Gastrocnemius medialis (tissue), 4 donors: ENCODE measurements at places on chromosomes 1 and 21. TPM values are rescaled to one million over a fixed set of nuclear protein-coding genes. Genes with fewer than 3 reads are reported as not detected.

Gene LRIG2
- total RNA-seq, result 8.9 TPM

Gene CRYBG2
- not detected for total RNA-seq

Gene OR2L13
- not detected for total RNA-seq

Gene NCAM2
- 0.69 TPM for total RNA-seq

Gene DSCAM
- total RNA-seq, result not detected

Gene CSF3R
- 0.29 TPM for total RNA-seq

Gene LDLRAP1
- total RNA-seq, result 10.0 TPM

Gene CLDN14
- not detected for total RNA-seq

Gene FUBP1
- 59.3 TPM for total RNA-seq

Gene HSF2BP
- not detected for total RNA-seq

Gene PHACTR4
- total RNA-seq, result 12.3 TPM

Gene MX2
- total RNA-seq, result 6.8 TPM

Gene ZNF648
- total RNA-seq, result not detected

Gene FCRL5
- total RNA-seq, result not detected

Gene PLPP3
- 71.5 TPM for total RNA-seq

Gene ZNF436
- 6.7 TPM for total RNA-seq

Gene KIF17
- 2.6 TPM for total RNA-seq

Gene EFNA3
- 1.6 TPM for total RNA-seq

Gene RIMKLA
- total RNA-seq, result 0.92 TPM

Gene SPRR2F
- total RNA-seq, result not detected

Gene RNU1-4
- total RNA-seq, result not detected

Gene CFHR2
- total RNA-seq, result not detected

Gene KIF26B
- 0.20 TPM for total RNA-seq

Gene PLA2G5
- total RNA-seq, result not detected

Gene ERO1B
- 3.6 TPM for total RNA-seq

Gene ZC3H12A
- total RNA-seq, result 7.3 TPM

Gene PLEKHA6
- 4.3 TPM for total RNA-seq

Gene OR2T11
- total RNA-seq, result not detected

Gene RBBP5
- 20.0 TPM for total RNA-seq

Gene GPR153
- total RNA-seq, result 3.4 TPM

Gene S100A7
- total RNA-seq, result not detected
